Activated naive CD4-positive, alpha-beta T cell treated with anti-CD3 and anti-CD28 coated beads, Interleukin-2, amount 50 U/mL, for 16 hours (primary cell): ENCODE measurements at places on chromosomes 6 and 20.
A peak's percentile ranks its signal among the peaks of the same experiment; 100 is the strongest.

GRCh38 chr6:3773678-3774298, 22.3 kb upstream of the PXDC1 start:
- DNase-seq, result no peak

DNA sequence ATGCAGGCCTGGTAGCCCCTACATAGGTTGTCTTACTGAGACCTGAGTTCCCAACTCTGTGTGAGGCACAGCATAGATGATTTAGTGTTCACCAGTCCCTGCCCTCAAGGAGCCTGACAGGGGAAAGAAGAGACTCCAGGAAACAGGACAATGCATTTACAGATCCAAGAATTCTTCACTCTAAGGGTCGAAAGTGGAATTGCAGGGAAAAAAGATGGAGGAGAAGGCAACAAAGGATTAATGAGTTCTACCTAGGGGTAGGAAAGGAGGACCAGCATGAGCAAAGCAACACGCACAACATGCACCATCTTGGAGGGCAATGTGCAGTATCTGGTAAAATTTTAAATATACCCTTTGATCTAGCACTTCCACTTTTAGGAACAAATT, 5.9 kb downstream of the SPAG4 start:
- no peak for DNase-seq

DNA sequence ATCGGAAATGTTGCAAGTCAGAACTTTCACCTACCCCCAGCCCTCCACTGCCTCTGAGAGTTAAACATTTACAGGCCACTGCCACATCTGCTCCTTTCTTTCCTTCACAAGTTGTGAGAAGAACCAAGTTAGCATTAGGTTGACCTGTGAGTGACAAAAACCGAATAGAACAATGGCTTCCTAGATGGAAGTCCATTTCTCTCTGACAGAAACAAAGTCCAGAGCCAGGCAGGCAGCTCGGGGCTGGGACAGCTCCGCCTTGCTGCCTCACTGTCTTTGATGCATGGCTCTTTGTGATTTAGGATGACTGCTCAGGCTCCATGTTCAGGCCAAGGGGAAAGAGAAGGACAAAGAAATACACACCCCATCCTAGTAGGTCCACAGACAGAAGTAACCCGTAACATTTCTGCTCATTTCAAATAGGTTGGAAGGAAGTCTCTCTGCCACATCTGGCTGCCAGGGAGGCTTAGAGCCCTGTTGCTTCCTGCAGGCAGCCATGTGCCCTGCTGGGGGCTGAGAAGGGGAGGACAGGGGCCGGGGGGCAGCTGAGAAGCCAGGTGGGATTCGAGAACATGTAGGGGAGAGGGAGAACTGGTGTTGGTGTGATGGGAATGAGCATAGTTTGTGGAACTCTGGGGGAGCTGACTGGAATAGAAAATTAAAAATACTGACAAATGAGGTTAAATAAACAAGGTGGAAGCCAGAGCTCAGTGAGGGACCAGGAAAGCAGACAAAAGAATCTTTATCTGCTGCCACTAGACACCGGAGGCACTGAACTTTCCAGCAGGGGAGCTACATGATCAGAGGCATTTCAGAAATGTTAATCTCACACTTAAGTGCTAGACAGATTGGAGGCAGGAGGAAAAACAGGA, 19.5 kb upstream of the IER3 start:
- no peak for DNase-seq

DNA sequence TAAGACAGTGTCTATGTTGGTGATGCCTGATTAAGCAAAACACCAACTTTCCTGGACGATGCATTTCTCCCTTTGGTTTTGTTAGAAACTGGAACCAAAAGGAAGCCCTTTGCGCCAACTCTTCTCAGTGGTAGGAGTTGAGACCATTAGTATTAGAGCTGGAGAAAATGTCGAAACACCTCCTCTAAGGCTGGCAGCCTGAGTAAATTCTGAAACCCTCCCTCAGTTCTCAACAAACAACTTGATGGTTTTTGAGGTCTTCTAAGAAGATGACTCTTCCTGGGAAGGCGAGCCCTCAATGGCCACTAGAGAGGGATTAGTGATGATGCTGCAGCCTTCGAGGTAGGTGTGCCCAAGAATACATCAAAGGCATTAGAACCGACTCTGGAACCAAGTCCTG, 78.4 kb upstream of the CCN6 start:
- DNase-seq, result no peak

GRCh38 chr20:35284992-35285805, 627 bp upstream of the EIF6 start:
- DNase-seq, result no peak

DNA sequence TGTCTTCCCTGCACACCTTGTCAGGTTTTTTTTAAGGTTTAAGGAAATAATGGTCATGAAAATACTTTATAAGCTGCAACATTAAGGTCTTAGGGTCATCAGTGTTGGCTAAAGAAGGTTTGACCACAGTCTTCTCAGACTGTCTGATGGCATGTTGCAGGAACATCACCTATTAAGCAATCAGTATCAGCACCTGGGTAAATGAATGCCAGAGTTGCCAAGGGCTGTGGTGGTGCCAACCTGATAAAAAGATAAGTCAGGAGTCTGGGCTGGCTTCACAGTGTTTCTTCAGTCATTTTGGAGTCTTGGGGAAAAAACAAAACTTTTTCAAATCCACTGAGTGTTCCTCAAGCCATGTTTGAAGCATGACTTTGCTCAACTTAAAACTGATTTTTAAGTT, 61.5 kb upstream of the VSTM2L start:
- DNase-seq, result no peak

DNA sequence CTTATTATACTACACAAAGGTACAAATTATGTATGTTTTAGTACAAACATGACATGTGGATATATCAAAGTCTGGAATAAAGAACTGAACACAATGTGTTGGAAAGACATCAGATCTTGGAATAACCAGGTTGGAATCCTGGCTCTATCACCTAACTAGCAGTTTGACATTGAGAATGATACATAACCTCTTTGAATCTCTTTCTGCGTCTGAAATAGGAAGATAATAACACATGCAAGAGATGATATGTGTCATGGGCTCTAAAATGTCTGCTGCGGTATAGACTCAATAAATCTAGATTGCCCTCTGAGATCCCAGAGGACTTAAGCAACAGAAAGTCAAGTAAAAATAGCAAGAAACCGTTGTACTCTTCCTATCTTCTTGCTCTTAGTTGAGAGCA, 66.8 kb upstream of the CCN2 start:
- no peak for DNase-seq

DNA sequence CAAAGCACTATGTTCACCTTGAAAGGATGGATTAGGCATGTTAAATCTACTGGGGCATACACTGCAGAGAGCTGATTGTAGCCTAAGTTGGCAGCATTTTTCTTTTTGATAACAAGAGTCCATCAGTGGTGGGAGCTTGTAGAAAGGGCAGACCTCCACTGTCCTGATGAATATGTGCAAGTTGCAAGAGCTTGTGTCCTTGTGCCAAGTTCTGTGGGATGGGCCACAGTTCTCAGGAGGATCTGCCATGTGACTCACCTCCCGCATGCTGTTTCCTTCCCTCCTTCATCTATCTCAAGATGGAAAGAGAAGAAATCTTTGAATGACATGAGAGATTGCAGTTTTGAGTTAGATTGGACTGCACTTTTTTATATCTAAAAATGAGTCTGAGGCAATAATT, 58.3 kb upstream of the GGTLC1 start:
- DNase-seq, result no peak

DNA sequence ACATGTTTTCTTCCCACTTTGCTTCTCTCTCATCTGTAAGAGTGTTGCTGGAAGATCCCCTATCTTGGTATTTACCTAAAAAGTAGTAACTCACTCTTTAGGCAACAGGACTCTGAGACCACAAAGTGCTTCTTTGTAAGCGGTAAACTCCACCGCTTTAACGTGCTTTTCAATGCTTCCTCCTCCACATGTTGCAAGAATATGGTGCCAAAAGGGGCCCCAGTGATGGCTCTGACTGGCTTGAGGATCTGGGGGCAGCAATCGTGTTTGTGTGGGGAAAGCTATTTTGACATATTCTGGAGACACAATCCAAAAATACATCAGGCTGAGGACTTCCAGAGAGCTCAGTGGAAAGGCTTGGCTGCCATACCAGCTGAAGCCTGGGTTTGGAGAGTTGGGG, 12.4 kb upstream of the CPNE5 start:
- DNase-seq, result no peak

DNA sequence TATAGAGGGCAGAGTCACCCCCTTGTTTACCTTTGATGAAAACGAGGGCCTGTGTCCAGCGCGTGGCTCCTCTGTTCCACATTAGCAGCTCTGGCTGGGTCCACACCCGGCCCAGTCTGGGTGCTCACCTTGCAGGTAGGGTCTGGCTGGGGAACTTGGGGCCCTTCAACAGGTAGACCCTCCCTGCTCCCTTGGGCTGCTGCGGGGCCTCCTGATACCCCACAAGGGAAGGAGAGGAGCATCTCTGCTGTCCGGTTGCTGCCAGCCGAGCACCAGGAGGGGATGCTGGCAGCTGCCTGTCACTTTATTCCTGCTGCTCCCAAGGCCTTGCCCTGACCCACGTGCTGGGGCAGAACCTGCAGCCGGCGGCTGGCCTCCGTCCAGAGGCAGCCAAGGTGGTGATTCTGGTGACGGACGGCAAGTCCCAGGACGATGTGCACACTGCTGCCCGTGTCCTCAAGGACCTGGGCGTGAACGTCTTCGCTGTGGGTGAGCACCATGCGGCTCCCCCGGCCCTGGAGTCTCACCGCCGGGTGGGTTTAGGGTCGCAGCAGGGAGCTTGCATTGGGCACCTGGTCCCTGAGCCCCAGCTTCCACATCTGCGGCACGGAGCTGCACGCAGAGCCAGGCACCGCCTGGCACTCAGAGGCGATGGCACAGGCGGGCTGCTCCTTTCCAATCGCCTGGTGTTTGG, 15.4 kb downstream of the COL20A1 start:
- DNase-seq, result no peak

DNA sequence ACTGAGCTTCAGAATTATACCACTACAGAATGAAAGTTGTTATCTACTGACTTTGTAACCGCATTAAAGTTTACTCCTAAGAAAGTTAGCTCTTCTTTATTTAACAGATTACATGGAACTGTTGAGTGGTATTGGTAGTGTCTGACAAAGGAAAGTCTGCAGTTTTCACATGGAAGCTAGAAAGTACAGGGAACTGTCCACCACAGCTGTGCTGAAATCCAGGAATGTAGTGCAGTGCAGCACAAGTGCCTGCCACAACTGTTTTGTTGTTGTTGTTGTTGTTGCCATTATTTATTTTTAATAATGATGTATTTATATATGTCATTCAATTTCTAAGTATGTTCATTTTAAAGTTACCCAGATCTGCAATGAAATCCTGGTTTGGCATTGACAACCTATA, 464.9 kb downstream of the TBC1D32 start:
- DNase-seq, result no peak

DNA sequence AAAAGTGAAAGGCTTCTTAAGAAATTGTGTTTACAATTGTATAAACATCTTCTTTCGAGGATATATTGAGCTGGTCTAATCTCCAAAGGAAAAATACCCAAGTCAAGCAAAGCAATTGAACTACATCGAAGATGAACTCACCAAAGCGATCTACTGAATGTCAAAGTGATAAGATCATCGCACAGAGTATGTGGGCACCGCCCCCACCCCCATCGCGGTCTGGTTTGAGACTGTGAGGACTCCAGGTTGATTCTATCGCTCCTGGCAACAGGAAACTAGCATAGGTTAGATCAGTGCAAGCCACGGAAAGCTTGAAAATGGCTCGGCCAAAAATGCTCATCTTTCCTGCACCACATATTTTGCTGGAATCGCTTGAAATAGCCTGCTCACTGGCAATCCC, 133.2 kb upstream of the RPS6KA2 start:
- DNase-seq, result peak; percentile 55

DNA sequence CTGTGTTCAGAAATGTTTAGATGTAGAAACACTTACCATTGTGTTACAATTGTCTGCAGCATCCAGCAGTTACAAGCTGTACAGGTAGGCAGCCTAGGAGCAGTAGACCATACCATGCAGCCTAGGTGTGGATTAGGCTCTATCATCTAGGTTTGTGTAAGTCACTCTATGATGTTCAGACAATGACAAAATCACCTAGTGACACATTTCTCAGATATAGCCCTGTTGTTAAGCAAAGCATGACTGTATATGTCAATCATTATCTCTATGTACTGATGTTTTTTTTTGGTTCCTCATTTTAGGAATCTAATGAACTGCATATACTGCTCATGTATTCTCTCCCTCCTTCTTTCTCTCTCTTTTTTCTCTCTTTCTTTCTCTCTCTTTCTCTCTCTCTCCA, 22.2 kb downstream of the CST8 start:
- DNase-seq, result no peak

GRCh38 chr20:39234520-39235095, 272.5 kb downstream of the DHX35 start:
- DNase-seq, result no peak

DNA sequence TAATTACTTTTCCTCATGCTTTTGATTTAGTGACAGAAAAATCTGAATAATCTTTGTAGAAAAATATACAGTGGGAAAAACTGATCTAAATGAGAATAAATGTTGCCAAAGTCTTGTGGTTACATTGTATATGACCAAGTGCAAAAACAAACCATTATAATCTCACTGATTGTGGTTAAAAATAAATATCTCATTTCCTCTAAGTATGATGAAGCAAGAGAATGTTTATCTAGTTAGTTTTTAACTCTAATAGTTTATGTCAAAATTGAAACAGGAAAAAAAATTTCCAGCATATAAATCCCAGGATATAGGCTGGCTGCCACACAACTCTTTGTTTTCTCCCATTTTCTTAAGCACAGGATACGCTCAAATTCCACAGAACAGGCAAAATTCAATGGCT, 392.7 kb upstream of the ID4 start:
- no peak for DNase-seq

GRCh38 chr20:51220293-51220706, 197.4 kb upstream of the KCNG1 start:
- DNase-seq, result peak; percentile 61

- DNase-seq, result peak; percentile 59
These were observed 2.3 kb downstream of the ARID1B start for GRCh38 chr6:156779206-156780094.

GRCh38 chr6:169172456-169172855, 81.2 kb downstream of the THBS2 start:
- no peak for DNase-seq
